ENCODE measurements at places on chromosomes 3 and 15.

DNA sequence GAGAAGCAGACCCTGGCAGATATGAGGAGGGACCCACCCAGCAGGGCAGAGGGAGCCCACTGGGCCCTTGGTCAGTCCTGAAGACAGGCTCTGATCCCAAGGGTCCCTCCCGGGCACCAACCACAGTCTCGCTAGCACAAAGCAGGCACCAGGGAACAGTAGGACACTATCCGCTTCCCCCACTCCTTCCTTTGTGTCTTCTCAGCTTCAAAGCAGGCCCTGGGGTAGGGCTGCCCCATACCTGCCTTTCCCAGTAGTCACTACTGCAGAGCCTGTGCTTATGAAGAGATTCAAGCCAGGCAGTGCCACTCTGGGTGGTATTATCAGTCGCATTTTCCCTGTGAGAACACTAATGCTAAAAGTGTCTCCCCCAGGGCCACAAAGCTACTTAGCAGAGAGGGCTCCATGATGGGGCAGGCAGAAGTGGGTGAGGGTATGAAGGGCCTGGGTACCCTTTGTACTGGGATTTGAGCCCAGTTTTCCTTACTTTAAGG lies 32.7 kb downstream of the SRPRB start:
- DNase-seq = no peak

DNA sequence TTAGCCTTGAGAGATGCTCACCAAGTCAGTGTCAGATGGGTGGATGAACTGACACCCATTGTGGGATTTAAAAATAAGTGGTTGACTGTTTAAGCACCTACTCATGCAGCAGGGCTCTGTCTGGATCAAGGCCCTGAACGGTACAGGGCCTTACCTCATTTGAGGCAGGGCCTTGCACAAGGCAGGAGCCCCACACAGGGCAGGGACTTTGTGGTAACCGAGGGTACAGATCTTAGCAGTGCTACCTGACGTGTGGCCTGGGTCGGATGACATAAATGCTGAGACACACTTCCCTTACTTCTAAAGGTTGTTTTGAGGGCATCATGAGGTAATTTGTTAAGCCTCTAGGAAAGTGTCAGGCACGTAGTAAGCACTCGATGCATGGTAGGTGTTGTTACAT lies 59.5 kb upstream of the PLXNA1 start:
- no peak for DNase-seq

DNA sequence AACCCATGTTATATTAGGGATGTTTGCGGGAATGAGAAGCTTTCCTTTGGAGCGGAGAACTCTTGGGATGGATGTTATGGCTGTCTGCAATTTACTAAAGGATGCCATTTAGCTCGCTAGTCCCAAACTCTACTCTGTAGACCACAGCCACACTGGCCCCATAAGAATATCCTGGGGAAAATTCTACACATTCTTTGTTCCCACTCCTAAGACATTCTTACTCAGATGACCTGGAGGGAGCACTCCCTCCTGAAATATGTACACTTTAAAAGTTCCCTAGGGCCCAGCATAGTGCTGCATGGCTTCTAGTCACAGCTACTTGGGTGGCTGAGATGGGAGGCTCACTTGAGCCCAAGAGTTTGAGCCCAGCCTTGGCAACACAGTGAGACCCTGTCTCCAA lies 288.7 kb upstream of the RORA start:
- DNase-seq = no peak

GRCh38 chr15:88959445-88959844 lies 46.3 kb upstream of the MFGE8 start:
- no peak for DNase-seq

DNA sequence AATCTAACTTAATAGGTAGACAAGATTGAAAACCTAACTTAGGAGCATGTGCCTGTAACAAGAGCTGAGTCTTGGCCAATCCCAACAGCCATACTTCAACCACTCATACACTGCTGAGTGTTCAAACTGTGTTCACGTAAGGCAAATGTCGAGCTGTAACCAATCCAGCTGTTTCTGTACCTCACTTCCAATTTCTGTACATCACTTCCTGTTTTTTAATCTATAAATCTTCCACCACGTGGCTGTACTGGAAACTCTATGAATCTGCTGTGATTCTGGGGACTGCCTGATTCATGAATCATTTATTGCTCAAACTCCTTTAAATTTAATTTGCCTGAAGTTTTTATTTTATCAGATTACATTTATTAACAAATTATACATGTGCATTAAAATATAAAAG lies 44.6 kb upstream of the NEDD4 start:
- DNase-seq = no peak

DNA sequence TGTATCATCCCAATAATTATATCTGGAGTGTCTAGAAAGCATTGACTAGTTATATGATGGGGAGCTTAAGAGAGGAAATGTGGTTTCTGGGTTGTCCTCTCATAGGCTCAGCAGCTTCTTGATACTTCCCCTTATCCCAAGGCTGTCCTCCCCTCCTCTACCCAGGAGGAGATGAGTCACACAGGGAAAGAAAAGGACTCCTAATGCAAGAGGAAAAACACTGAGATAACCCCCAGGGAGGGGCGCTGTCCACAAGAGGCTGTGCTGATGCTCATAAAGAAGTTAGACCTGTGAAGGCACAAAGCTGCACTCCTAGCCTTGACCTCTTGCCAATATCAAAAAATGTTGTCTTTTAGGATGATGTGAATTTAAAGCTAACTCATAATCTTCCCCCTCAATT lies 28.8 kb upstream of the GYG1 start:
- no peak for DNase-seq

- no peak for DNase-seq
Measured at GRCh38 chr3:48662145-48662752, 437 bp downstream of the CELSR3 start.

GRCh38 chr15:59398220-59398619 lies 25.5 kb upstream of the MYO1E start:
- no peak for DNase-seq

- DNase-seq = no peak
Measured at GRCh38 chr15:33298631-33299030, 12.1 kb upstream of the RYR3 start.

DNA sequence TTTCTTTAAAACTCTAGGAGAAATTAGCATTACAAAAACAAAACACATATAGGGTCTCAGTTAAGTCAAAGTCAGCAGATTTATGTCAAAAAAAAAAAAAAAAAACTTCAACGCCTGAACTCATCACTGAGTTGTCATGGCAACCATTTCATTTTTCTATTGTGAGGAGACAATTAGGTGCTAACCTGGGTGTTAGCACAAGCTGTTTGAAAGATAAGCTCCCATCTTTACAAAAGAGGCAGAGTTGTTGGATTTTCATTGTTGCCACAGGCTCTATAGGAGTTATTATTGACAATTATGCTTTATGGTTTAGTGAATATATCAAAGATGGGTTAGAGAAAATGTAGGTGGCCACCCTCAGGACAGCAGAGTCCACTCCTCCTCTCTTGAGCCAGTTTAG lies 806.9 kb downstream of the GRM7 start:
- DNase-seq = no peak

GRCh38 chr3:48612309-48612708 lies 2.9 kb upstream of the UQCRC1 start:
- DNase-seq = no peak

- DNase-seq = peak; percentile 5
Measured at GRCh38 chr15:55434989-55435825, 26.9 kb downstream of the PIERCE2 start.

GRCh38 chr3:117133066-117133465 lies 423.5 kb downstream of the TUSC7 start:
- DNase-seq = no peak

GRCh38 chr3:178308771-178309170 lies 227.5 kb upstream of the KCNMB2 start:
- DNase-seq = no peak

- no peak for DNase-seq
Measured at GRCh38 chr3:63654931-63655330, 2.5 kb downstream of the SNTN start.

- no peak for DNase-seq
Measured at GRCh38 chr3:196691386-196691785, 20.7 kb downstream of the CEP19 start.

GRCh38 chr15:90300988-90301706 lies 35.7 kb downstream of the NGRN start:
- DNase-seq = peak; percentile 26

DNA sequence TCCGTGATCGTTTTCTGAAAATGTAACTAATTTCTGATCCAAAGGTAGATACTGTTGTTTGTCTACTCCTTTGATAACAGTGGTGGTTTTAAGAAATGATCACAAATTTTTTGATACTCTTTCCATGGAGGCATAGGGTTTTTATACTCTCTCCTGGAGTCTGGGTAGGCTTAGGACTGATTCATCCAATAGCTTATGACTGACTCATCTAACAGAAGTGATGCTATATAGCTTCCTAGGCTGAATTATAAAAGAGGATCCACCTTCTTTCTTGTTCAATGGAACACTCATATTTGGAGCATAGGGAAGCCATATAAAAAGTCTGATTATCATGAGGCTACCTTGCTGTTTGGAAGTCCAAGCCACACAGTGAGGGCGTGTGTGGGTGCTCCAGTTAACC lies 84.3 kb downstream of the CHST2 start:
- DNase-seq = no peak

DNA sequence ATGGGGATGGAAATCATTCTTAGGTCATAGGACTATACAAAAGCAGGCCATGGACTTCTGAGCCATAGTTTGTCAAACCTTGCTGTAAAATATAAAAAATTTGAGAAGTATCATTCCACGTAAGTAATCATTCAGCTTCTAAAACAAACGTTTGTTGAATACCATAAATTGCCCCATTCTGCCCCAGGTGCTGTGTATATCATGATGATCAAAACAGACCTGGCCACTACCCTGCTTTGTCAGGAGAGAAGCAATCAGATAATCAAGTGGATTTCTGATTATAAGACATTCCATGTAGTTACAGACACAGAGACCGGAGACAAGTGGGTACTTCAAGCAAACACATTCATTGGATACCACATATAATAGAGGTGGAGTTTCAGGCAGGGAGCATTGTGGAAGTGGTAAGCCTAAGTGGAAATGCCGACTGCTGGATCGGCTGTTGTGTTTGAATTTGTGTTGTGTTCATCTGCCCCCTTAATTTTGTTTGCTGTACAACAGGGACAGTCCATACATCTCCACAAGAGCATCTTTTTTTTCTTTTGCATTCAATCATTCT lies 61.7 kb downstream of the TGFBR2 start:
- DNase-seq = no peak

DNA sequence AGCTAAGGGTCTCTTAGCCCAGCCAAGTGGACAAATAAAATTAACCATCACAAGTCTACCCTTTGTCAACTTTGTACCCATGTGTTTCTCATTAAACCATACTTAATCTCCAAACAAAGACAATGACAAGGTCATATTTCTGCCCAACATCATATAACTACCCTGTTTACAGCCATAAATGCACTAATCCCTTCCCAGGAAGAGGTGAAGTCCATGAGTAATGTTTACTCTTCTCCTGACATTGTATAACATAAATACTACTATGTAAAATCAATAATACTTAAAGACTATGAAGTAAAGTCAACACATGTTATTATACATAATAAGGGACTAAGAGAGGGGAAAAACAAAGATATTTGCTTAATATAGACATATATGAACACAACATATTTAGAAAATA lies 38.5 kb upstream of the FAN1 start:
- DNase-seq = no peak

DNA sequence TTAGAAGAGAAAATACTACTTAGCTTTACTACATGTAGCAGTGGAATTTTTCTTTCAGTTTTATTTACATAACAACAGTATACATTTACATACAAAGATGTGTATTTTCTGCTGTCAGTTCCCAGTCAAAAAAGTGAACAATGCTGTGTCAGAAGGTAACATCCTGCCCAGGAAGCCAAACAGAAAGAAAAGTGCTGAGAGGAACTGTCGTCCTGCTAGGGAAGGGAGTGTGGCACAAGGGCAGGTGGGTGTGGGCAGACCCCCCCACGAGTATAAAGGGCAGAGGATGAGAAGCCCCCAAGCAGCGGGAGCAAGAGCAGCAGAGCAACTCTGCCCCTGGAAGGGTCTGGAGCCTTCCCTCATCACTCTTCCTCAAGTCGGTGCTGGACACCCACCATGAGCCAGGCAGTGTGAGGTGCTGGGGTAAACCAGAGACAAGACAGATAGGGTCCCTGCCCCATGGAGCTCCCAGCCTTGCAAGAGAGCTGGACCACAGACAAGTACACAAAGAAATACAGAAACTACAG lies 39.7 kb downstream of the TBC1D2B start:
- no peak for DNase-seq

DNA sequence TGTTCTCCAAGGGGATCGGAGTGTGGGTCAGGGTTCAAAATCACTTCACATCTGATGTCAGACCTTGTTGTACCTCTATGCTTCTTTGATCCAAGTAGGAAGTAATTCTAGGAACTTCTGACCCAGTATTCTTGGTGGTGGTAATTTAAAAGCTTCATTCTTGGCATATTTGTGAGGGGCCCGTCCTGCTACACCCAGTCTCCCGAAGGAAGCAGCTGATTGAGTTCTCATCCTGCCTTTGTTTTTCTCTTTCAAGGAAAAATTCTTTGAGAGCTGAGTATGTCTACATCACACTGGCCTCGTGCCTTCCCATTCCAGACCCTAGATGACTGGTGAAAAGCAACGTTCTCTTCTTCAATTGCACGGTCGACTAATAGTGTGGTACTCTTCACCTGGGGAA lies 234.4 kb upstream of the TPRG1 start:
- DNase-seq = no peak

- no peak for DNase-seq
Measured at GRCh38 chr3:127373441-127374085, 85.7 kb upstream of the PRR20G start.
